Endothelial cell (in vitro differentiated cells): ENCODE measurements at places on chromosomes 5 and 9.

GRCh38 chr5:14331386-14331781 is 188.2 kb downstream of the TRIO start:
- DNase-seq = no peak

GRCh38 chr5:133898440-133898839 is 70.0 kb downstream of the C5orf15 start:
- no peak for DNase-seq

DNA sequence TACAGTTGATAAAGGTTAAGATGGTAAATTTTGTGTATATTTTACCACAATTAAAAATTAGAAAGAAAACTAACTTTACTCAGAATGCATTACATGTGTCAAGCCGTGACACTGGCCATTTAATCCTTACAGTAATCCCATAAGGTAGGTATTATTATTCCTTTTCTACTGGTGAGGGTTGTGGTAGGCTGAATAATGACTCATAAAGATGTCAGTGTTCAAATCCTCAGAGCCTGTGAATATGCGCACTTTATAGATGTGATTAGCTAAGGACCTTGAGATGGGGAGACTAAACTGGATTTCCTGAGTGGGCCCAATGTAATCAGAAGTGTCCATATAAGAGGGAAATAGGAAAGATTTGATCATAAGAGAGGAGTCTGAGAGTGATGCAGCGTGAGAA is 288.1 kb downstream of the TMEM167A start:
- no peak for DNase-seq

- DNase-seq = no peak
Observed at GRCh38 chr9:77544546-77544945, 103.6 kb downstream of the GNA14 start.

GRCh38 chr9:125889476-125890419 is 142.6 kb downstream of the PBX3 start:
- DNase-seq = peak; percentile 39

- no peak for DNase-seq
Observed at GRCh38 chr9:128280084-128280622, 4.1 kb downstream of the SWI5 start.

DNA sequence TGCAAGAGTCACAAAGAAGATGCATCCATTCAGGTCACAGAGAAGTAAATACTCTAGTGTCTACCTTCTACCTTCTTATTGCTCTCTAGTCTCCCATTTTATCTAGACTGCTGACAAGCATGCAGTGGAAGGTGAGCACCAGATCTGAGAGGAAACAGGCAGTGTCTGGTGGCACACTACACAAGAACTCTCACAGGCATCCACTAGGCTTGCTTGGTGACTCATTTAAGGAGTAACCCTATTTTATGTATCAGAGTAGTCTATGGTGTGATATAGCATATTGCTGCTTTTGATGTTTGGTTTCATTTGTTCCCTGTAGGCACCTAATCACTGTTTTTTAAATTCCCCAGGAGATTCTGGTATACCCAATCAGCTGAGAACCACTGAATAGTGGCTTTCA is 1.6 kb upstream of the THBS4 start:
- no peak for DNase-seq

- DNase-seq = no peak
Observed at GRCh38 chr5:40775846-40776657, 20.3 kb upstream of the TTC33 start.

GRCh38 chr5:5919411-5919810 is 458.9 kb downstream of the MED10 start:
- DNase-seq = no peak

DNA sequence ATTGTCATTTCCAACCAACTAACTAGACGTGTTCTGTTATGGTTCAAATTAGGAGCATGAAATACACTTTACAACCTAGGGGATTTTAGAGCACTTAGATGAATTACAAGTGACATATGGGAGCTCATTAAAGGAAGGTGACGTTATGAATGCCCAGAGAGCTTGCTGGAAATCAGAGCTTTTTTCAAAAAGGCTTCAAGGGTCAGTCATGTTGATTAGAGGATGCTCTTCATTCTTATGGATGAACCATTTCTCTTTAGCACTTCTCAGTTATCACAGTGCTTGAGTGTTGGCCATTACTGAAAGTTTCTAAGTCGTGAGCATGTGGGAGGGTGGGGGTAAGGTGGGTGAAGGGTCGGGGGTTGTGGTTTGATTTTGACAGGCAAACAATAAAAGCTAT is 1245.5 kb upstream of the DMAC1 start:
- no peak for DNase-seq

- peak; percentile 22 for DNase-seq
Observed at GRCh38 chr9:27535701-27536118, 6.1 kb upstream of the MOB3B start.

- peak; percentile 32 for DNase-seq
Observed at GRCh38 chr9:88387552-88388202, 567 bp upstream of the SPIN1 start.

GRCh38 chr5:15320871-15321270 is 179.1 kb upstream of the FBXL7 start:
- DNase-seq = no peak

- no peak for DNase-seq
Observed at GRCh38 chr9:107732781-107733522, 243.4 kb upstream of the KLF4 start.

- DNase-seq = peak; percentile 36
Observed at GRCh38 chr9:124008303-124008693, 3.3 kb upstream of the LHX2 start.

GRCh38 chr9:91604451-91605179 is 181.0 kb upstream of the NFIL3 start:
- no peak for DNase-seq

GRCh38 chr5:143447983-143448382 is 44.5 kb upstream of the NR3C1 start:
- DNase-seq = no peak

GRCh38 chr5:96226941-96227552 is 206.0 kb downstream of the PCSK1 start:
- DNase-seq = no peak
